ENCODE measurements at places on chromosomes 3 and 15.

- no peak for DNase-seq
These were observed 335.2 kb upstream of the CTDSPL start for GRCh38 chr3:37526511-37526910.

DNA sequence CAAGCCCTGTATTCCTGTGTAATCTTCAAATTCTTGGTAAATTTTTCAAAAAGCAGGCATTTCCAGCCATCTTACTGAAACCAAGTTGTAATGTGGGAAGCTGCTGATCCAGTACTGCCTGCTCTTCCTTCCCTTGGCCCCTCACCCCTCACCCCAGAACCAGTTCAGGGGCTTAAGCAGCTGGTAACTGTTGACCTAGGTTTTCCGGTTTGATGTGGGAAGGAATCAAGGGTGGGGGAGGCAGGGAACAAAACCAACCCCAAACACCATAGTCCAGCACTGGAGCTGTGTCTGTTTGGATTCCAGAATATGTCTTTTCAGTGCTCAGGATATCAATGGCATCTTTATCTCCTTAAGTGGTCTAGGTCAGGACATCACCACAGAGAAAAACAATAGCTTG is 26.7 kb downstream of the SNX1 start:
- no peak for DNase-seq

- no peak for DNase-seq
These were observed 109.2 kb upstream of the TPM1 start for GRCh38 chr15:62933386-62933785.

GRCh38 chr3:139585820-139586219 is 46.3 kb upstream of the RBP1 start:
- no peak for DNase-seq

DNA sequence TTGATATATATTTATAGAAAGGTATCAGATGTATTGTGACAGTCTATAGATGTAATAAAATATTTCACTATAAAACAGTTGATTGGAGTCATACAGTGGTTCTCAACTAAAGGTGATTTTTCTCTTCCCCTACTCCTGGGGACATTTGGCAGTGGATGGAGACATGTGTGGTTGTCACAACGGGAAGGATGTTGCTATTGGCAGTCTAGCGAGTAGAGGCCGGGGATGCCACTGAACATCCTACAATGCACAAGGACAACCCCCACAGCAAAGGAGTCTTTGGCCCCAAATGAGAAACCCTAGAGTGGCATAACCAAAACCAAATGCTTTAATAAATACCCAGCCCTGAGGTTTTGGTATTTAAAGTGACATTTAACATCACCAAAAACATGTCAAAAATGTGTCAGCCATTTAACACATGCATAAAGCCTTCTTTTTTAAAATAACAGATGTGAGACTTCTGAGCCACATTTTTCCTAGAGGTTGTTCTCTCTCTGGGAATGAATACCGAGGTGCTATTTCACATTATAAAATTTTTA is 367.5 kb downstream of the PTPRG start:
- DNase-seq = no peak

DNA sequence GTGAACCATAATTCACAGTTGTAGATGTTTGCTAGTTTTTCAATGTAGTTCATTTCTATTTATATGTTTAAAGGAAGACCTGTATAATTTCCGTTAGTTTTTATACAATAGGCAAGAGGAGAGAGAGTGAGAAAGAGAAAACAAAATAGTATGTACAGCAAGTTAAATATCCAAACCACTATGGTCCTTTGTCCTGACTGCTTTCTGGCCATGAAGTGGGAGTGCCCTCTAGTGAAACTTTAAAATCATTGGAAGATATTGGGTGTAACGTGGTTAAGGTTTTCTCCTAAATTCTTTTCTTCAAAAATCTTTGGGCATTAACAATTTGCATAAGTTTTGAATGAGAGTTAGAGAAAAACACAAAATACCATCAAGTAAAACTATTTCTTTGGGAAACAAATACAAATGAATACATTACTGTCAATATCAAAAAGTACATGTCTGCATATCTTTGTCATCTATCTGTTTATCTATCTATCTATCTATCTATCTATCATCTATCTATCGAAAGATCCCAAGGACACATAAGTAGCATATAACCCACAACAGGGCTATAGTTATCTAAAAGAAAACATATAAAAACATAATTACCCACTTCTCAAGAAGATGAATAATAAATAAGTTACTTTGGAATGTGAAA is 534.6 kb upstream of the ATP11B start:
- DNase-seq = no peak

DNA sequence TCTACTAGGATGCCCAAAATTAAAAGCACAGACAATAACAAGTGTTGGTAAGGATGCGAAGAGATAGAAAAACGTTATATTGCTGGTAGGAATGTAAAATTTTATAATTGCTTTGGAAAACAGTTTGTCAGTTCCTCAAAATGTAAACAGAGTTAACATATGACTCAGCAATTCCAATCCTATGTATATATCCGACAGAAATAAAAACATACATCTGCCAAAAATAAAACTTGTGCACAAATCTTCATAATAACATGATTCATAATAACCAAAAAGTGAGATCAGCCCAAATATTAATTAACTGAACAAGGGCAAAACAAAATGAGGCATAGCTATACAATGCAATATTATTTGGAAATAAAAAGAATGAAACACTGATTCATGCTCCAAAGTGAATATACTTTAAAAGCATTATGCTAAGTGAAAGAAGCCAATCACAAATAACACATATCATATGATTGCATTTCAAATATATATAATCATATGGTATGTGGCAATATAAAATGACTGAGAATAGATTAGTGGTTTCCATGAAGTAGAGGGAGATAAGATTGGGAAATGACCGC is 609.3 kb downstream of the IGSF11 start:
- no peak for DNase-seq

- DNase-seq = no peak
These were observed 2.3 kb upstream of the LMLN start for GRCh38 chr3:197957790-197958133.

- no peak for DNase-seq
These were observed 33.1 kb downstream of the WNT5A start for GRCh38 chr3:55453886-55454496.

GRCh38 chr3:17775073-17775472 is 32.6 kb upstream of the TBC1D5 start:
- no peak for DNase-seq

DNA sequence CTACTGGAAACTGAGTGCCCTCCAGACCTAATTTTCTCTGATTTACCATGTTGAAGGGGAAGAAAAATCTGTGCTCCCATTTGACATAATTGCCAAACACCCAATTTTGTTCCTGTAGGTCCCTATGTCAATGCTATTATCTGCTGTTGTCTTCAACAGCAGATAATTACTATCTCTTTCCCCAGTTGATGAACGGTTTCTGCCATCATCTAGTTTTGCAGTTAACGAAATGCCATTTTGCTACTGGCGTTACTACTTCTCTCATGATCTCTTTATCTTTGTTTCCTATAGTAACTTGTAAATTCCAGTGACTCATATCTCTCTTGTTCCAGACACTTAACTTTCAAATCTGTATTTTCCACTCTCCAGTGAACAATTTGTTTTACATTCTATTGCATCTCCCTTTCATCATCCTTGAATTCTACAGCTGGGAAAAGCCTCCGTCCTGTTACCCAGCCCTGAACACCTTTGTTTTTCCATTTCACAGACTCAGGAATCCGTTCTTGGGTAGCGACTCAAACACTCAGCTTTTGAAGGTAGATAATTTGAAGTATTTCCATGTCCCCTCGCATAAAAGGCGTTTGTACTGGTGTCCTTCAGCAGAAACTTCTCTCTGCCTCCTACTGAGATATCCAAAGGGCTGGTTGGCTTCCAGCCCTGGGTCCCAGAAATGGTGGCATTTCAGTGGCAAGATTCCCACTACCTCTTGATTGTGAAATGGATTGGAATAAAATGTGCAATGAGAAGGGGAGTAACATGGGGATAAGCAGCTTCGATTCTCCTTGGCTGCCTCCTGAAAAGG is 111.7 kb downstream of the FOXB1 start:
- no peak for DNase-seq

GRCh38 chr3:39721076-39721475 is 88.3 kb upstream of the MYRIP start:
- no peak for DNase-seq

GRCh38 chr3:125075738-125076137 is 19.9 kb upstream of the HEG1 start:
- no peak for DNase-seq

GRCh38 chr15:32979710-32980109 is 214.8 kb downstream of the FMN1 start:
- DNase-seq = no peak

DNA sequence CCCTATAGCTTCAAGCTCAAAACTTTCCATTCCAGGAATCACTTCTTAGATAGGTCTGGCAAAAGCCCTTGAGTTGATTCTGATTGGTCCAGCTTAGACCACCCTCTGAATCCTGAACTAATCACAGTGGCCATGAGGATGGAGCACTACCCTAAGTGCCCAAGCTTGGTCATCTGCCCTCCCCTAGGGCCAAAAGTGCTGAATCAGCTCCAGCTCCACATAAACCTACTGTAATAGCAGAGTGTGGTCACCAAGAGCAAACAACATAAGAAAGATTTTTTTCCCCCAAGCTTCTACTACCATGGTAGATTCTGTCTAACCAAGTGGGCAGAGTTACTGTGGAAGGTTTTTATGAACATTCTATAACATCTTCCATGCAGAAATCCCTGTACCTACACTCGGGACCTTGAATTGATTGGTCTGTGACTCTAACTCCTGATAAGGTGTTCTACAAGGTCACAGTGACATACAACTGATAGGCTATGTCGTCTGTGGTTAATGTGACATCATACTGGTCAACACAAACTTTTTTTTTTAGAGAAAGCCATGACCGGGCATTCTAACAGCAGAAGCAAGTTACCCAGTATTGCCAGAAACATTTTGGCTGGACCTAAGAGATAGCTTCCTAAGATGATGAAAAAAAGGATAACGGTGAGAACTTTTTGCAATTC is 320.9 kb downstream of the MAGI1 start:
- no peak for DNase-seq

DNA sequence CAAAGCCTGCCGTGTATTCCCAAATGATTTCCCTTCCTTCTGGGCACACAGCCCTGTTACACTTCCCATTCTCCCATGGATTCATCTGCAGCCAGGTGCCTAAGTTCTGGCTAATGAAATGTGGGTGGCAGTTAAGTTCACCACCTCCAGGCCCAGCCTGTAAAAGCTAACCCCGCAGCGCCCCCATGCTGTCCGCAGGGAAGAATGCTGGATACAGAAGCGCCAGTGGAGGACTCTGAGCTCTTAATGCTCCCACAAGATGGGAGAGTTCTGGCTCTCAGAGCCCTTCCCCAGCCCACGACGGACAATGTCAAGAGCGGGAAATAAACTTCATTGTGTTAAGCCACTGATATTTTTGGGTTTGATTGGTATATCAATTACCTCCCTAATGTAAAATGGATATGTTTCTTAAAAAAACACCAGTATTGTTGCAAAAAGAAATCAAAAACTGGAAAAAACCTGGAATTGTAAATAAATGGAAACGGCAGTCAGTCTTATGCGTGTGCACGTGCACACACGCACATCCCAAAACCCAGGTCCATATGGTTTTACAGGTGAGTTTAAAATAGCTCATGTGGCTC is 37.7 kb upstream of the FGD5 start:
- DNase-seq = no peak

DNA sequence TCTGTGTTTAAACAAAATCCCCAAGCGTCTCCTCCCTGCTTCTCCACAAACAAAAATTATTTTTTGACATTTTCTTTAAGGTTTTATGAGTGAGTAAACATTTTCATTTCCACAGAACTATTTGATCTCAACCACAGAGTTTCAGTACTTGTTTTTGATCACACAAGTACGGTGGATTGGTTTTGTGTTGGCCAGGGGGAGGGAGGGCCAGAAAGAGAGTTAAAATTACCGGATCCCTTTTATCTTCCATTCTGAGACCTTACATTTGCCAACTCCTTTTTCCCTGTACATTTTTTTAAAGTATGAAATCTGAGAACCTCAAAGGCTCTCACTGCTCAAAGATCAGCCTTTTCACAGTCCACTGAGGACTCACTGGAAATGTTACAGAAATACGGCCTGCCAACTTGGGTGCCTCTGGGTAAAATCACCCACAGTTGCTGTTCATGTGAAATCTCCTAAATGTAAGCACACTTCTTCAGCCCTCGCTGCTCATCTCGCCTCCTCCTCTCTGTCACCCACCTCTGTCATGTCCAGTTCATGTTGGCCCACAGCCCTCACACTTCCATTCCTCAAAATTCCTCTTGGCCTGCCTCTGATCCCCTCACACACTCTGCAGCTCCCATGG is 1.7 kb downstream of the HOMER2 start:
- no peak for DNase-seq

DNA sequence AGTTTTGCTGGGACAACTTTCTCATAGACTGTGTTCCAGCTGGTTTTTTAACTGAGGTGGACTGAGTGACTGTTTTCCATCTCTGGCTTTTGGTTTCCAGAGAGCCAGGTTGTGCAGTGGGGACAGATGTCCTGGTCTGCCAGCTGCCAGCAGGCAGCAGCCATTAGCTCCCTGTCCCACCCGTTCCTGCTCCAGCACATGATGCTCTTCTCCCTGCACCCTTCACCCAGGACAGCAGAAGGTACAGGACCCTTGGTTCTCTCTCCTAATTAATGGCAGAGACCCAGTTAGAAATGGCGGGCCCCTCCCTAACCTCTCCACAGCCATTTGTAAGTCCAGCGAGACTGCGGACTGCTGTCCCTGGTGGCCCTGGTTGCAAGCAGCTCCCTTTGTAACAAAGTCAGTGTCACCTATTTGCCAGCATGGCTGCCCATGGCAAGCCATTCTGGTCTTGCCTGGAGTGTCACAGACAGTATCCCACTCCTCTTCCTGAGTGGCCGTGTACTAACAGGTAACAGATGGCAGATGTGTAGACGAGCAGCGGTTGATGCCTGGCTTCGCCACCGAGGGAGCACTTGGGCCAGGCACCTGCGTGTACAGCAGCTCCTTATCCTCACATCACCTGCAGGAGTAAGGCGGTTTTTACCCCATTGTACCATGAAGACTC is 148.3 kb downstream of the DNAJB8 start:
- DNase-seq = no peak

DNA sequence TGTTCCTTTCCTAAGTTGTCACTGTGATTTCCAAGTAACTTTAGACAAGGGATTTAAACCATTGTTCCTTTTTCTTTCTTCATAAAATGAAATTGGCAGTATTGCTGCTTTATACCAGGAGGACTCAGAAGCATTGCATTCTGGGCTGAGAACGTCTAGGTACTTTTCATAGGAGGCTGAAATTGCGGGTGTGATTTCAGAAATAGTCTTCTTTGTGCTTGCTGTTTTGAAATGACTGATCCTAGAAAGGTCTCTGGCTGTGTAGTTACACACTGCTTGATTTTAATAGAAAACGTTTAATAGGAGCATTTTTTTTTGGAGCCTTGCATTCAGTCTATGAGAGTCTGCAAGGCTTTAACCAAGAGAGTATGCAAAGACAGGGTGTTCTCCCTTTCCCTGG is 56.3 kb downstream of the PPM1L start:
- no peak for DNase-seq

DNA sequence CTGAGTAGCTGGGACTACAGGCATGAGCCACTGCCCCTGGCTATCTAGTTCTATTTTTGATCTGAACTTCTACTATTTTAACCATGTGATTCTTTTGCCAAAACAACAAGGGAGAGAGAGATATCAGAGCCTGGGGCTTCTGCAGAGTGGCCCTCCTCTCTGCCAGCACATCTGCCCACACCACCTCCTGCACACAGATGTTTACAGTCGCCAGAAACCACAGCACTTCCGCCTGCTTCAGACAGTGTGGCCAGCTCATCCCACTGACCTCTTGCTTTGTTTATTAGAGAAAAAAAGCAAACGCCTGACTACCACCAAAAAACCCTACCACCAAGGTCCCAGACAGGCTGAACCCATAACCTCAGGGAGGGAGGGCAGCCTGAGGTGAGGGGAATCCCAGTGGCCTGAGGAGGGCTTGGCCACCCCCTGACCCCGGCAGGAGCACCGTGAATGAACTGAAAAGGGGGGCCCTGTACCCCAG is 85.9 kb upstream of the ABHD2 start:
- no peak for DNase-seq
